Regular cardiac myocyte (primary cell): ENCODE measurements at places on chromosomes 13 and 19. TPM values are rescaled to one million over a fixed set of nuclear protein-coding genes. Genes with fewer than 3 reads are reported as not detected.

SETDB2 gene
- total RNA-seq, result 6.3 and 11.6 TPM in 2 replicates

NR2F6 gene
- total RNA-seq, result 35.5 and 45.2 TPM in 2 replicates

LILRA5 gene
- total RNA-seq, result not detected in 2 replicates

GZMM gene
- total RNA-seq, result 0.28 TPM in 1 of 2 replicates, not detected in the other

SHISA7 gene
- not detected in 2 replicates for total RNA-seq

LPAR6 gene
- 6.5 and 9.6 TPM in 2 replicates for total RNA-seq

PEG3 gene
- total RNA-seq, result 3.1 and 5.4 TPM in 2 replicates

OSCAR gene
- 1.1 and 1.2 TPM in 2 replicates for total RNA-seq

TDRD3 gene
- total RNA-seq, result 14.8 and 25.9 TPM in 2 replicates

THAP8 gene
- total RNA-seq, result 3.3 and 4.5 TPM in 2 replicates

SHFL gene
- total RNA-seq, result 12.1 and 25.1 TPM in 2 replicates

KCNK6 gene
- 7.1 and 11.3 TPM in 2 replicates for total RNA-seq

MBD3L2 gene
- not detected in 2 replicates for total RNA-seq

ZNF540 gene
- total RNA-seq, result 0.19 and 2.3 TPM in 2 replicates

PROZ gene
- not detected in 2 replicates for total RNA-seq

PRKCSH gene
- total RNA-seq, result 121 and 161 TPM in 2 replicates

SLC25A30 gene
- 14.6 and 24.0 TPM in 2 replicates for total RNA-seq

PGLYRP2 gene
- total RNA-seq, result not detected in 2 replicates
